ENCODE measurements at places on chromosomes 4 and X. TPM values are rescaled to one million over a fixed set of nuclear protein-coding genes. Genes with fewer than 3 reads are reported as not detected.

ZBTB49 gene
- total RNA-seq = 6.8 TPM

GPC4 gene
- total RNA-seq = 0.29 TPM

P2RY4 gene
- total RNA-seq = not detected

SUPT20HL2 gene
- not detected for total RNA-seq

TAF7L gene
- total RNA-seq = not detected

NUDT11 gene
- 6.8 TPM for total RNA-seq

CCKAR gene
- total RNA-seq = not detected

MSX1 gene
- total RNA-seq = 34.9 TPM

PAGE1 gene
- total RNA-seq = 12.3 TPM

NKX3-2 gene
- 0.51 TPM for total RNA-seq

JCHAIN gene
- not detected for total RNA-seq

DCAF12L2 gene
- not detected for total RNA-seq

PRR32 gene
- total RNA-seq = not detected

TEX13D gene
- 0.05 TPM for total RNA-seq

ASB5 gene
- total RNA-seq = not detected

CORIN gene
- 0.73 TPM for total RNA-seq

FGD1 gene
- total RNA-seq = 7.5 TPM

FAM50A gene
- 37.4 TPM for total RNA-seq

CT45A3 gene
- total RNA-seq = 0.24 TPM

POLN gene
- total RNA-seq = 2.9 TPM

CXorf58 gene
- not detected for total RNA-seq

CLIC2 gene
- 0.60 TPM for total RNA-seq

MAGEC3 gene
- not detected for total RNA-seq

MAGEA12 gene
- 142 TPM for total RNA-seq

GYPE gene
- total RNA-seq = not detected

FHDC1 gene
- total RNA-seq = 0.03 TPM

NALF2 gene
- 3.4 TPM for total RNA-seq

ABCB7 gene
- 13.5 TPM for total RNA-seq

ADH1B gene
- total RNA-seq = not detected

P2RY10 gene
- total RNA-seq = not detected

GCNA gene
- total RNA-seq = 0.87 TPM

MBTPS2 gene
- 6.6 TPM for total RNA-seq

DNAAF6 gene
- not detected for total RNA-seq

CCDC149 gene
- total RNA-seq = 1.0 TPM

PF4V1 gene
- total RNA-seq = not detected

SSX2B gene
- not detected for total RNA-seq

CNGA1 gene
- total RNA-seq = 0.17 TPM

RTL5 gene
- not detected for total RNA-seq

EREG gene
- total RNA-seq = not detected

KANTR gene
- 3.2 TPM for total RNA-seq

PDE5A gene
- 1.4 TPM for total RNA-seq

MAGEA1 gene
- 15.2 TPM for total RNA-seq

TBC1D9 gene
- total RNA-seq = 28.2 TPM

CFAP299 gene
- total RNA-seq = not detected

POU3F4 gene
- not detected for total RNA-seq

FAT1 gene
- 140 TPM for total RNA-seq

PRRG3 gene
- 0.37 TPM for total RNA-seq

SSX2 gene
- not detected for total RNA-seq

MED28 gene
- total RNA-seq = 29.2 TPM

TMPRSS11A gene
- not detected for total RNA-seq

FABP2 gene
- total RNA-seq = not detected

Data from HT1080 (cell line).